GM23338 (cell line): ENCODE measurements at places on chromosomes 7 and 10.
A peak's percentile ranks its signal among the peaks of the same experiment; 100 is the strongest.

GRCh38 chr7:152881893-152882292, 122.3 kb downstream of the ACTR3B start:
- no peak for DNase-seq

DNA sequence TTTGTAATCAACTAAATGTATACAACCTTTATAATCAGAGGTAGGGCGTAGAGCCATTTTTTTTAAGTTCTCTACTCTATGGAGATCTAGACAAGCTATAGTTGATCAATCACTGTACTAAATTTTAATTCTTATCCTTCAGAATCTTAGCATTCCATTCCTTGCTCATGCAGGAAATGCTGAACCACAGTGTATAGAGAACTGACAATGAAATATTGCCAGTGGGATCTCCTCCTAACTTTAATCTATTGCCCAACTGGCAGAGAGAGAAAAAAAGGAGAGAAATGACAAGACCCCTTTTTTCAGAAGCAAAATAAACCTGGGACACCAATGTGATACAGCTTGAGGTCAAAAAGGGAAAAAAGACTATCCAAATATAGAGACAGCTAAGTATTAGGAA, 26.4 kb upstream of the PPP3CB start:
- DNase-seq = no peak

DNA sequence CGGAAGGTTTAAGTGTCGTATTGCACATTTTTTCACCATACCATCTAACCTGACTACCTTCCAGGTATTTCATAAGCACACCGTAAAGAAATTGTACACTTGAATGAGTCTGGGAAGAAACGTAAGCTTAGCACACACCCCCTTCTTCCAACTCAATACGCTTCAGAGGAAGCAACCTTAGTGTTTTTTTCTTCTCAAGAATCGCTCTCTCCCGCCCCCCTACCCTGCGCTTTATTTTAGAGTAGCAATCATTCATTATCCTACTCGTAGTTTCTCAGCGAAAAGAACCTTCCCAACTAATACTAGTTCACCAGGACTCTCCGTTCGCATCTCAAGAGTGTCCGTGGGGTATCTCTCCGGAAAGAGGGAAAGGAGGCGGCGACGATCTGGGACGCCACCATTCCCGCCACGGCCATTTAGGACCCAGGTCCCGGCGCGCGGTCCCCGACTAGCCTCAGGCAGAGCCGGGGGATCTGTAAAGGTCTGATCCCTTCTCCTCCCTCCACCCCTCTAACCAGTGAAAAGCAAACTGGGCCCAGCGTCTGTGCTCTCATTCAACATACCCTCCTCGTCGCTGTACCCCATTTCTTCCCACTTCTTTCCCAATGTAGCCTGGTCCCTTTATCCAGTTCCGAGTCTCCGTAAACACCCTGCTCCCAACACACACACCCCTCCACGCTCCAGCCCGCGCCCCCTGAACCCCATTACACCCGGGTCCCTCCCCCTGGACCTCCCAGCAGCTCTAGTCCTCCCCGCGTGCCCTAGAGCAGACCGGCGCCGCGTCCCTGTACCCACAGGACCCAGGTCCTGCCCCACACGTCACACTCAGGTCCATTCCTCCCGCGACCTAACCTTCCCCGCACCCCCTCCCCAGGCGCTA, 16.0 kb downstream of the MYOZ1 start:
- peak; percentile 85 for DNase-seq

- no peak for DNase-seq
Measured at GRCh38 chr10:132301371-132302330, 6.1 kb downstream of the STK32C start.

DNA sequence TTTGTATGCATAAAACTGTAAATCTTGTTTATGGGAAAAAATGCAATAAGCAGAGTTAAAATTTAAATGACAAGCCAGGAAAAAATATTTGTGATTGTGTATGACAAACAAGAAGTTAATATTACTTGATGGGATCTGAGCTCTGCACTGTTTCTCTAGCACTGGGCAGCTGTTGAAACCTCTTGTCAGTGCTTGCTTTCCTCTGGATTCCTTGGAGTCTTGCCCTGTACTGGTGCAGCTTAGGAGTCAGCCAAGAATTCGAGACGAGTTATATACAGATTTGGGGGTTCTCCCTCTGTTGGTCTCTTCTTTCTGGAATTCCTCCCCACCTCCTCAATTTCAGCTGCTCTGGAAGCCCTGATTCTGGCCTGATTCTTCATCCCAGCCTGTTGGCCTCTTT, 24.3 kb upstream of the OPN4 start:
- DNase-seq = no peak

DNA sequence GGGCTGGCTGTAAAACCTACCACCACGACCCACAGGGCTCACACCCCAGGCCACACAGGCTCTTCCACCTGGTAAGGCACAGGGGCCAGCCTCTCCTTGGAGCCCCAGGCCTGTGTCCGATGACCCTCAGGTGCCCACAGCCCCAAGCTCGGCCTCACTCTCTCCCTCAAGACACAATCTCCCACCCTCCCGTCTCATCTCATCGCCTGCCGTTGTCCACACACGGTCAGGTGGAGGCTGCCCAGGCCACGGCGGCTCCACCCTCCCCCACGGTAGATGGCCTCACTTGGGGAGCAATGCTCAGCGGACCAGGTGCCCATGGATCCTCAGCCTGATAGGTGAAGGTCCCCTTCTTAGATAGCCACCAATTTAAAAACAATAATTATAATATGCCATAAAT, 8.7 kb upstream of the UTF1 start:
- no peak for DNase-seq

GRCh38 chr7:45890902-45891461, 2.7 kb downstream of the IGFBP1 start:
- DNase-seq = peak; percentile 70

DNA sequence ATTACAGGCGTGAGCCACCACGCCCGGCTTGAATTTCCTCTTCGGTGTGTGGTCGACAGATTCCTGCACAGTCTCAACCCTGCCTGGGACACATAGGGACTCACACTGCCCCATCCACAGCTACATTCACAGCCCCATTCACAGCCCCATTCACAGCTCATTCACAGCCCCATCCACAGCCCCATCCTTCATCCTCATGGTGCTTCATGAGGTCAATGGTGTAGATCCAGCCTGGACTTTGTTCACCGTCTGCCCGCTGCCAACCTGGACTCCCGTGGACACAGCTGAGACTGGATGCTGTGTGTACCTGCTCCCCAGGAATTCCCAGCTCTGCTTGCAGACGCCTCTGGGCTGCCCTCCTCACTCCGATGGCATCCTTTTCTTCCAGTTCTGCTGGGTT, 5.2 kb downstream of the IDI2 start:
- DNase-seq = no peak

- no peak for DNase-seq
Measured at GRCh38 chr7:3167551-3167950, 123.9 kb upstream of the CARD11 start.

DNA sequence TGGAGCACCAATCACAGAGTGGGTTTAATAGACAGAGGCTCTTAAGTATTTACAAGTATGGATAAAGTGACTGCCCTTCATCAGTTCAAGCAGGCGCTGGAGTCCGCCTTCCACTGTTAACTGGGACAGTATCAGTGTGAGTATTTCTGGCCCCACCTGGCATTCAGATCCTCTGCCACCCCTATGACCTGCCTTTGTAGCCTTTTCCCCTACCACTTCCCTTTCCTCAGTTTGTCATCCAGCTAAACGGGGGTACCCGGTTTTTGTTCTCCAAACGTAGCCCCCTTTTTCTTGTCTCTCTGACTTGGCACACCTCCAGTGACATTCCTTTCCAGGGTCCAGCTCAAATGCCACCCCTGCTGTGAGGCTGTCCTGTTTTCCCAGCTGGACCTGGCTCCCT, 134.4 kb downstream of the SNX10 start:
- no peak for DNase-seq

DNA sequence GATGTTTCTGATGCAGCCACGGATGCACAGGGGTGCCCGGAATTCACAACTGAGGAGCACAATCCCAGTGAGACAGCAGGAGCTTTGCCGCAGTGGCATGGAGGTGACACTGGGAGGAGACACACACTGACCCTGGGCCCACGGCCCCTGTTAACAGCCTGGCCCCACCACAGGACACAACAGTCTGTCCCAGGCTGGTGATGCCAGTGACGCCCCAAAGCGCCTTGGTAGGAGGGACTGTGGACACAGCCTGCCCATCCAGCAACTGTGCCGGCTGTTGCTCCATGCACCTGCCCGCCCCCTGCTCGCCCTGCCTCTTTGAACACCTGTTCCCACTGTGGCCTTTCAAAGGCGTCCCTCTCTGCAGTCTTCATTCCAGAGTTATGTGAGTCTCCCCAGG, 49.8 kb downstream of the KLF6 start:
- peak; percentile 33 for DNase-seq

GRCh38 chr10:36499693-36500092, 625.7 kb upstream of the ANKRD30A start:
- no peak for DNase-seq

GRCh38 chr7:127718340-127718679, 66.3 kb downstream of the SND1 start:
- DNase-seq = no peak

- no peak for DNase-seq
Measured at GRCh38 chr10:111247781-111248389, 171.1 kb downstream of the ADRA2A start.

GRCh38 chr7:114889646-114890285, 32.1 kb upstream of the MDFIC start:
- peak; percentile 5 for DNase-seq

GRCh38 chr7:78530351-78530750, 731.8 kb downstream of the PHTF2 start:
- DNase-seq = no peak

- DNase-seq = no peak
Measured at GRCh38 chr10:106826716-106827115, 337.8 kb downstream of the SORCS1 start.

- no peak for DNase-seq
Measured at GRCh38 chr10:129968020-129968852, 4.2 kb upstream of the EBF3 start.

DNA sequence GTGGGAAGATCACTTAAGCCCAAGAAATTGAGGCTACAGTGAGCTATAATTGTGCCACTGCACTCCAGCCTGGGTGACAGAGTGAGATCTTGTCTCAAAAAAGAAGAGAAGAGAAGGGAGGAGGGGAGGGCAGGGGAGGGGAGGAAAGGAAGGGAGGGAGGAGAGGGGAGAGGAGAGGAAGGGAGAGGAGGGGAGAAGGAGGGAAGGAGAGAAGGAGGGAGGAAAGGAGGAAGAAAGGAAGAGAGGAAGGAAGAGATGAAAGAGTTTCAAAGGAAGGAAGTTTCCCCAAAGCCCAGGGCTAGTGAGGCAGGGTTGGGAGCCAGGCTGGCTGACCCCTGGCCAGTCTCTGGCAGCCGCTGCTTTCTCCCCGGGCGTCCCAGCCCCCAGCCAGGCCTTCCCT, 32.6 kb downstream of the EPHB4 start:
- no peak for DNase-seq

GRCh38 chr10:64191286-64191685, 670.1 kb downstream of the REEP3 start:
- no peak for DNase-seq

- DNase-seq = no peak
Measured at GRCh38 chr10:112421731-112422130, 25.0 kb downstream of the ZDHHC6 start.

- DNase-seq = no peak
Measured at GRCh38 chr10:95176101-95176500, 17.9 kb upstream of the ACSM6 start.

DNA sequence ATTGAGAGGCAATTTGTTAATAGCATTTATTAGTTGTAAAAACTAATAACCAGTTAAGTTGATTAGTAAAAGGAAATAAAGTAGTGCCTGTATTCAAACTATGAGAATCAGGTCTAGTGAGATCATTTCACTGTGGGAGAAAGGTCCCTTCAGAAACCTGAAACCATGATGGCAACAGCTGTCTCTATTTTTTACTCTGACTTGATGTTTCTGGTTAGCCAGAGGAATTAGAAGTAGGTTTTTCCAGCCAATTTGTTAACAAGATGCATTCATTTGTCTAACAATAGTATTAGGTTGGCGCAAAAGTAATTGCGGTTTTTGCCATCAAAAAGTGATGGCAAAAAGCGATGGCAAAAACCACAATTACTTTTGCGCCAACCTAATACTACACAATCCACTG, 272.2 kb upstream of the YAE1 start:
- no peak for DNase-seq

GRCh38 chr7:128724743-128725142, 14.4 kb upstream of the CALU start:
- DNase-seq = no peak

- no peak for DNase-seq
Measured at GRCh38 chr10:9535744-9536143, 1481.3 kb downstream of the GATA3 start.

GRCh38 chr7:2476298-2476697, at the start of gene GRIFIN:
Gene GRIFIN, minus strand, starts transcription at chr7:2476398. Its CDS starts 15 bp downstream, at chr7:2476383.
- no peak for DNase-seq

GRCh38 chr7:44678471-44679179, 70.0 kb upstream of the ZMIZ2 start:
- no peak for DNase-seq

DNA sequence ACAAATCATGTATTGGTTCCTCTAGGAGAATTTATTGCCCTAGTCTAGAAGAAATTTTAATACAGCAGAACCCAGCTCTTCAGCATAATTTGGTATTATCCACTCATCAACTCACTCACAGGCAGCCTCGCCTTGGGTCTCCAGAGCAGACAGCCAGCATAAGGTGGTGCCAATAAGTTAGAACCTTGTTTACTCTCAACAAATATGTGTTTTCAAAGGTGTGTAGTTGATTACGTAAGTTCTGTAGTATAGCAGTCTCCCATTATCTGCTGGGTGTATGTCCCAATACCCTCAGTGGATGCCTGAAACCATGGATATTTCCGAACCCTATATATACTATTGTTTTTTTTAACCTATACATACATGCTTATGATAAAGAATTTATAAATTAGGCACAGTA, 522.5 kb upstream of the LRRN3 start:
- no peak for DNase-seq

DNA sequence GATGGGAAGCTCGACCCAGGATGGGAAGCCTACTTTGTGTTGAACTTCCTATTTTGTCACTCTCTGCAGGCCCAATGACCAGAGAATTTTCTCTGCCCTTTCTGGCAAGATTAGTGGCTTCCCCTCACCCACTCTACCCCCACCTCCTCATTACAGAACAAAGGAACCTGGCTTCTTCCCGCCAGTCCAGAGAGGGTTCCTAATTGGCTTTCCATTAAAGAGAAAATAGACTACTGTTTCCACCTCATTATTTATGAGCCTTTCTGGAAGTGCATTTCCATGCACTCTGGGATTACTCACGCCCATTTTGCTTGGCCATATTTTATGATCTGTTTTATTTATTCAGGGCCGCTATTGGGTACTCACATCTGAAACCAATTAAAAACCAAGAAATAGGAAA, 94.9 kb upstream of the TCF7L2 start:
- no peak for DNase-seq

DNA sequence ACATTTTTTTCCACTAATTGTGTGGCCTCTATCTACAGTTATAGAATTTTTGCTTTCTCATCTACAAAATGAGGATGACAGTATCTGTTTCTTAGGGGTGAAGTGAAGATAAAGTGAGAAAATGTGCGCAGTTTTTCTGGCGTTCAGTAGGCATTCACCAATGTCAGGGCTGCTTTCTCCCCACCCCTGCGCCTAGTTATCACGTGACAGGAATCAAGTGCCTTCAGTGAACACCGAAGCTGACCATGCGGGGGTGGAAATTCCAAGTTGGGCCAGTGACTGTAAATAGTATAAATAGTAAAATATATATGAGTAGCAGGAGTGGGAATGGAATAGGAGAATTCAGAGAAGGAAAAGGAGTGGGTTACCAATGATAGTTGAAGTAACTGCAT, 77.4 kb downstream of the TAF3 start:
- no peak for DNase-seq
